ENCODE measurements at places on chromosomes 7 and 10.

- DNase-seq = no peak
Measured at GRCh38 chr7:88760136-88760515, 626 bp downstream of the ZNF804B start.

DNA sequence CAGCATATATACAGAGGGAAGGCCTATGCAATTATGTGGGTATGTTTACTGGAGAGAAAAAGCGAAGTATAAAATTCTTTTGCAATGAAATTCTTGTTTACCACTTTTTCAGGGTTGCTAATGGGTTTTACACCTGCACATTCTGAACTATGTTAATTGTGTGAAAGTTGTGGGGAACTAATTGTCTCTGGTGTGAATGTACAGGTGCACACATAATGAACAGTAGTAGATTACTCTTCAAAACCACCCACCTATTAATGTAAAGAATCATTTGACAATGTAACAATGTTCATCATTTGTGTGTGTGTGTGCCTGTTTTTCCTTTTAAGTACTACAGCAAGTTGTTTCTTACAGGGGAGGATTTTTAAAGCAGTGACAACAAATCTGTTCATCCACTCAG, 80.0 kb upstream of the FEZF1 start:
- DNase-seq = no peak

DNA sequence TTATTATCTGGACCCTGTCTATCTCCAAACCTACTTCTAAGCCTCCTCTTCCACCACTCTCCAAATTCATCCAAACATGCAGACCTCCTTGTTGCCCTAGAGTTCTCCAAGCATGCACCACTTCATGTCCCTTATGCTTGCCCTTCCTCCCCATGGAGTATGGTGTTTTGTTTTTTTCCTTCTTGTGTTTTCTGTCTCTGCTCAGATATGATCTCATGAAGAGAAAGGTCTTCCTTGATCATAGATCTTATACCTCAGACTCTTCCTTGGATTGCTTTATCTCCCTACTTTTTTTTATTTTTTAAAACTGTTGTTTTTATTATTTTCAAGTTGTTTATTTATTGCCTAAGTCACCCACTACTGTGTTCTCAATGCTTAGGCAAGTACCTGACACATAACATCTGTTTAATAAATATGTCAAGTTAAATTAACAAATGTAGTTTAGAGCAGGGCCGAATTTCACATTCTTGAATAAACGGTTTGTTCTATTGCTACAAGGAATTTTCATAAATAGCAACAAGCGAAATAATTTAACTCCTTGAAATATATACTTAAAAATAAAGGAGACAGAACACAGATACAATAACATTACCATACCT, 84.5 kb downstream of the HGF start:
- no peak for DNase-seq

GRCh38 chr7:116834815-116835504, 27.4 kb upstream of the CAPZA2 start:
- DNase-seq = peak; percentile 7

All from HTR-8/SVneo (cell line).